ENCODE measurements at places on chromosomes 6 and 20. TPM values are rescaled to one million over a fixed set of nuclear protein-coding genes. Genes with fewer than 3 reads are reported as not detected.

Gene CUTA
- polyA plus RNA-seq = 117 TPM

Gene SLC22A2
- not detected for polyA plus RNA-seq

Gene SLC23A2
- 9.3 TPM for polyA plus RNA-seq

Gene PANK2
- 28.5 TPM for polyA plus RNA-seq

Gene SLC35D3
- polyA plus RNA-seq = not detected

All from muscle of back (tissue), 13 donors.